ENCODE measurements at places on chromosomes 6 and 20.

- no peak for DNase-seq
These were observed 520.0 kb upstream of the HS3ST5 start for GRCh38 chr6:114862819-114863218.

DNA sequence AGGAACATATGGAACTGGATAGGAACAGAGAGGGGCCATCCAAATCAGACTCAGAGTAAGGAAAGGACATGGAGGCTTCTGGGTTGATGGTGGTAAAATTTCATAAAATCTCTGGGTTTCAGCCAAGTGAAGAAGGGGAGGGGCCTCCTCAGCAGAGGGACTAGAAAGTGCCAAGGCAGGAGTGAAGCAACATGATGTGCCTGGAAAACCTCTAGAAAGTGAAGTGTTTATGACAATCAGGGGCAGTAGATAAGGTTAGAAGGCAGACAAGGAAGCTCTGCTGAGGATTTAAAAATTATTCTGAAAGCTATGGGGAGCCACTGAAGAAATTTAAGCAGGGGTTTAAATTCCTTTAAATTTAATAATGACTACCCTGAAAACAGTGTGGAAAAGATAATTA, 126.0 kb upstream of the TENT5A start:
- no peak for DNase-seq

DNA sequence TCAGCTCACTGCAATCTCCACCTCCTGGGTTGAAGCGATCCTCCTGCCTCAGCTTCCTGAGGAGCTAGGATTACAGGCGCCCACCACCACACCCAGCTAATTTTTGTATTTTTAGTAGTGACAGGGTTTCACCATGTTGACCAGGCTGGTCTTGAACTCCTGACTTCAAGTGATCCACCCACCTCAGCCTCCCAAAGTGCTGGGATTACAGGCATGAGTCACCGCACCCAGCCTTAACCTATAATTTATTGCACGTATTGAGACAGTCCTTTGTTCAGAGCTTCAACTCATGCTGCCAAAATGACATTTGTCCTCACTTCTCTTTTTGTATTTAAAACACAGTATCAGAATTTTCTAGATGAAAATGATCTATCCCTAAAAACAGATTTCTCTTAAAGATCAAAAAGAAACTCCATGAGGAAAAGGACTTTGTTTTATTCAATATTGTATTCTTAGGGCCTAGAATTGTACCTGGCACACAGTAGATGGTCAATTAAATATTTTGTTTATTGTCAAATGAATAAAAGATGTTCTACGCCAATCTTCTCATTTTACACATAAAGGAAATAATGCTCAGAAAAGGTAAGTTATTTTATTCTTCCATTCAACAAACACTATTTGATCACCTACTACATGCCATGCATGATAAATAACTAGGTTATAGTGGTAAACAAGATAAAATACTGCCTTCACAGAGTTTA, 10.8 kb downstream of the SERAC1 start:
- no peak for DNase-seq

DNA sequence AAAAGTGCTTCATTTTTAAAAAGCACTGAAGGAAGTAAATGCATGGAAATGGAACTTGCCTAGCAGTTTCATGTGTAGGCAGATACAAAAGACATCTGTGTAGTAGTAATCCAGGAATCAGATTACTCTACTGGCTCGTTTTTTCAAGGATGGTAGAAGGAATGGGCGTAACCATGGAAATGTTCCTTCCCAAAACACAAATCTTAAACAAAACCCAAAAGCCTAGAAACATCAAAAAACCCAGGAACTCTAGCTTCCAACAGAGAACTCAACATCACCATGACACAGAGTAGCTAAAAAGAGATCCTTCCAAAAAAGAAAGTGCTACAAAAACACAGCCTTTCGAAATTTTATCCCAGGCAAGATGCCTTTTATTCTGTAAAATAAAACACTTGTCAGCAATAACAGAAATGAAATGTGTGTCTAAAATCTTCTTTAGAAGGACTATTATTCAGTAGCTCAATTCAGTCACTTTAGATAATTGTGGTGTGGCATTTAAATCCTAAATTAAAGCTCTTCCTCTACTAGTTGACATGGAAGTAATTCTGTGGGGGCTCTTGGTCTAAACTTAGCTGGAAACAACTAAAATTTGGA, 81.7 kb downstream of the FAM217A start:
- no peak for DNase-seq

GRCh38 chr6:126232671-126233070, 107.2 kb upstream of the CENPW start:
- no peak for DNase-seq

DNA sequence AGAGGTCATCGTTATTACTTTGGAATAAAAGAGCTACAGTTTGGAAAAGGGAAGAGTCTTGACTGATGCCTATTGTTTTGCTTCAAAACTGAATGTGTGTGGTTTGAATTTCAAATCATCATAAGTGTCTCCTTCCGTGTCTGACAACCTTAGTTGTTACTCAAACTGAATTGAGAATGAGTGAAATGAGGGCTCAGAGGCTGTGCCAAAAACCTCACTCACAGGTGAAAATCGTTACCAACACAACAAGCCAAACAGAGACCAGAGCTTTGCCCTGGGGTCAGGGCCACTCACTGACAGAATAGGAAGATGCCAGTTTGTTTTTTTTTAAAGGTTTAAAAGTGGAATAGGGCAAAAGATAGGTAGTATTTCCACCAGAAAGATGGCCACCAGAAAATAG, 15.2 kb upstream of the SIRT5 start:
- DNase-seq, result no peak

DNA sequence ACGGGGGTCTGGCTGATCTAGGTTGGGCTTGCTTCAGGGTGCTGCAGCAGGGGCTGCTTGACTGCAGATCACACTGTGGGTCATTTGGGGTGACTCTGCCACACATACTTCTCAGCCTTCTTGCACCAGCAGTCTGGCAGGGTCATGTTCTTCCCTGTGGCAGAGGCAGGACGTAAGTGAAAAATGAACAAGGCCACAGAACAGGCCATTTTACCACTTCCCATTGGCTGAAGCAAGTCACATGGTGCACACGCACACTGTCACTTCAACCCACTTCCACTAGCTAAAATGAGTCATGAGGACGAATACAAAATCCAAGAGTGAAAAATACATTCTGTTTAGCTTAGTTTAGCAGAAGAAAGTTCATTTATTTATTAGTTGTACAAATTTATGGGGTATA, 168.6 kb upstream of the GGTLC1 start:
- no peak for DNase-seq

DNA sequence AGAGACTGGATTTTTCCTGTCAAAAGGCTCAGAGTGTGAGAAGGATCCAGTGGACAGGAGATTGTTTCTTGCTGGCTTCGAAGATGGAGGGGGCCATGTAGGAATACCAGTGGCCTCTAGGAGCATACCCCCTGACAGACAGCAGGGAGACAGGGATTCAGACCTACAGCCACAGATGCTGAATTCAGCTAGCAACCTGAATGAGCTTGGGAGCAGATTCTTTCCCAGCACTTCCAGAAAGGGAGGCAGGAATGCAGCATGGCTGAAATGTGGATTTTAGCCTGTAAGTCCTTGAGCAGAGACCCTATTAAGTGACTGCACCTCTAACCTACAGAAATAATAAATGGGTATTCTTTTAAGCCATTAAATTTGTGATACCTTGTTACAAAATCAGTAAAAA, 44.6 kb downstream of the STXBP5 start:
- DNase-seq, result no peak

- no peak for DNase-seq
These were observed 221.9 kb downstream of the TTLL2 start for GRCh38 chr6:167546611-167547327.

DNA sequence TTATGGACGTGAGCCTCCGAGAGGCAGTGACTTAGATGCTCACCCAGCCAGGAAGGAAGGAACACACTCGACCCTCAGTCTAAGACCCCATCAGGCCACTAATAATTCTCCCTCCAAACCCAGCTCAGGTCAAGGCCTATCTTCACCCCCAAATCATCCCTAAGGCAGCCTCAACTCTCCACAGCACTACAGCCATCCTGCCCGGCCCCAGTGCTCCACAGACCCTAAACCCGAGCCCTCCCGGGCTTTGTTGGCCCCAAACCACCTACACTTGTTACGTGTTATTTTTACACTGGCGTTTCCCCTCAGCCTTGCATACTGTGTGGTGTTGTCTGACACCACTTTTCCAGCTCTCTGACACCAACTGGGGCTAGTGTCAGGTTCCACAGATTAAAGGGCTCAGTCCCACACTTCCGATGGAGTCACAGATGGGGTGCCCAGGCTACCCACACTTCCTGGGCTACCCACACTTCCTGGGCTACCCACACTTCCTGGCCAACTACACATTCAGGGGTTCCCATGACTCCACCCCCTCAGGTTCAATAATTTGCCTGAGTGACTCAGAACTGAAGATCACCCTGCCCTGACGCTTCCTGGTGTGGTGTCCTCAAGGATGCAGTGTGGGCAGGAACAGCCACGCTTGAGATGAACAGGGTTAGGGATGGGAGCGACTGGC, 25.3 kb downstream of the RBCK1 start:
- DNase-seq, result peak; percentile 53

DNA sequence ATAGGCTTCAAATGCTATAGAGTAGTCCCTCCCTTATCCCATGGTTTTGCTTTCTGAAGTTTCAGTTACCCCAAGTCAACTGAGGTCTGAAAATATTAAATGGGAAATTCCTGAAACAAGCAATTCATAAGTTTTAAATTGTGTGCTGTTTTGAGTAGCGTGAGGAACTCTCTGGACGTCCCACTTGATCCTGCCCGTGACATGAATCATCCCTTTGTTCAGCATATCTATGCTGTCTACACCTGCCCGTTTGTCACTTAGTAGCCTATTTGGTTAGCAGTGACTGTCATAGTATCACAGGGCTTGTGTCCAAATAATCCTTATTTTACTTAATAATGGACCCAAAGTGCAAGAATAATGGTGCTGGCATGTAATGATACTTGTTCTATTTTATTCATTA, 5.0 kb downstream of the PCMT1 start:
- DNase-seq, result no peak

DNA sequence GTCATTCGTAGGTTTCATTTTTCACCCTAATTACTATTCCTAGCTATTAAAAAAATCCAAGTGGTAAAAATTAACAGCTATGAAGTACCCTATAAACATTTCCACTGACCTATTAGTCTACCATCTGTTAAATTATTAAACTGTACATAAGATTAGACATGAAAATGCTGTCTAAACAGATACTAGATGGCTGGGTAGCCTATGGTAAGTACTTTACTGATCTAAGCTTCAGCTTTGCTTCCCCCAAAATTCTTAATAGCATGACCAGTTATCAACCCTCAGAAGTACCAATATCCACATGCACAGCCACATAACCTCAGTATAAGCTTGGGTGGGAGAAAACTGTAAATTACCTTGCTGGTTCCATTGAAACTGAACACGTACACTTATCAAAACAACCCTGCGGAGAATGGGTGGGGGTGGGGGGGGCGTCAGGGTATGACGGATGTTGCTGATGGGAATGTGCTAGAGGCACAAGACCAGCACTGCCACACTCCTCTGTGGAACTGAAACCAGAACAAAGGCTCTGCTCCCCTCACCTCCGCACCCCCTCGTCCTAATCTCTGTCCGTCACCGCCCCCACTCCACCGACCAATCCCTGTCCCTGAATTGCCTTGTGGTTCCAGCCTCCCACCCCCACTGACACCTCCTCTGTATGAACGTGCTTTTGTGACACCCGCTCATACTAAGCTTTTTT, 45.3 kb downstream of the B4GALT5 start:
- DNase-seq, result peak; percentile 48

DNA sequence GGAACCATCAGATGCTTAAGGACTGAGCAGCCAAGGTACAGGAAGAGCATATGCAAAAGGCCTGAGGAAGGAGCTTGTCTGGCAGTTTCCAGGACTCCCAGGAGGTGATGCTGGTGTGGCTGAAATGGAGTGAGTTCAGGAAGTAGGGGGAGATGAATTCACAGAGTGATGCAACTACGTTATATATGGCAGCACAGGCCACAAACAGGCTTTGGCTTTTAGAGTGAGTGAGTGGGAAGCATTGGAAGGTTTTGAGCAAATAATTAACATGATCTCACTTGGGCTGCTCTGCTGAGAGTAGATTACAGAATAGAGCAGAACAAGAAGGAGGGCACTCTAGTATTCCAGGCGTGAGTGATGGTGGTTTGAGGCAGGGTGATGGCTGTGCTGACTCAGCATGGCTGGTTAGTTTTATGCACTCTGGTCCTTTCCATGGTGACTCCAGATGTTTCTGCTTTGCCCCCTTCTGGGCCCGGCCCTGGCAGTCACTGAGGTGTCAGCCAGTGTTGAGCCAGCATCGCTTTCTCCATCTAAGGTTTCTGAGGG, 6.5 kb downstream of the BTN2A2 start:
- no peak for DNase-seq

DNA sequence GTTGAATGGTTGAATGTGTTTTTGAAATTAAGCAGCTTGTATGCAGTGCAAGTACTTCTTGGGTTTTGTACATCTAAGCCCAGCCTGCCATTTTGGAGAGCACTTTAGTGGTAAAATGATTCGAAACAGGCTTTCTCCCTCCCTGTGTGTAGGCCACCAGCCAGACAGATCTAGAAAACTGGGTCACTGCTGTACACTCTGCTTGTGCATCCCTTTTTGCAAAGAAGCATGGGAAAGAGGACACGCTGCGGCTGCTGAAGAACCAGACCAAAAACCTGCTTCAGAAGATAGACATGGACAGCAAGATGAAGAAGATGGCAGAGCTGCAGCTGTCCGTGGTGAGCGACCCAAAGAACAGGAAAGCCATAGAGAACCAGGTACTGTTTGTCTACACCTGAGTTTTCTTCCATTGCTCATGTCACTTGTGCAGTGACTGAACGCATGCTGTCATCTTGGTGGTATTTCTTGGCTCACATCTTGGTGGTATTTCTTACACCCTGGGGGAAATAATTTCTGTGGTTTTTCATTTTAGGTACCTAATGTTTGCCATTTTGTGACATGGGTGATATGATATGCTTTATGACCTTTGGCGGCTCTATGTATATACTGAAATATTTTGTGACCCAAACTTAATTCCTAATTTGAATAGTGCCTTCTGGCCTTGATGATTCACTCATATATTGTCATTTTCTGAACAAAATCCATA, 115.7 kb upstream of the CLDN20 start:
- DNase-seq, result no peak

GRCh38 chr6:13725052-13725451, 13.4 kb upstream of the RANBP9 start:
- DNase-seq, result no peak

- peak; percentile 45 for DNase-seq
These were observed 96.0 kb upstream of the CNKSR3 start for GRCh38 chr6:154606457-154606856.

DNA sequence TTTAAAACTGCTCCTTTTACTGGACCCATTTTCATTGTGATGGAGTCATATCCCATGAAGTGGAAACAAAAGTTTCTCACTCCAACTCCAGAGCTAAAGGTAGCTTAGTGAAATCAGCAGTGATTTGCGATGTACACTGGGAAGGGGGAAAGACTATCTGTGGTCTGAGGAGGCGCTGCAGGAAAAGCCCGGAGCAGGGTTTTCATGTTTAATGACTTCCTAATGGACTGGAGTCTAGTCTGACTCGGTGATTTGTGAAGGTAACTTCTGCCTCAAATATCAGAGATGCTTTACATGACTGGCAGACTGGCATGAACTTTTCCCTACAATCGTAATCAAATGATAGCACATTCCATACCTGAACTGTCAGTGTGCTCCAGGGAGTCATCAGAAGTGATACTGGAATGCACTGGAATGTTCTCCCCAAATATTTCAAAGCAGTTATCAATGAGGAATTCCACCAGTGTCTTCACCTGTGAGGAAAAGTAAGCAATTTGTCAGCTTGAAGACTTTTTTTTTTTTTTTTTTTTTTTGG, 7.0 kb downstream of the TAGAP start:
- DNase-seq, result no peak

All from CD4-positive, CD25-positive, alpha-beta regulatory T cell (primary cell).